WTC11 (cell line): ENCODE measurements at places on chromosomes 13 and 19.
A peak's percentile ranks its signal among the peaks of the same experiment; 100 is the strongest.

GRCh38 chr19:50728084-50728737 is 5.0 kb downstream of the CLEC11A start:
- DNase-seq: peak; percentile 99

- DNase-seq: no peak
These were observed 16.0 kb downstream of the SLC1A5 start for GRCh38 chr19:46772170-46773017.

- DNase-seq: no peak
These were observed 347.9 kb downstream of the FGF9 start for GRCh38 chr13:22018836-22019210.

DNA sequence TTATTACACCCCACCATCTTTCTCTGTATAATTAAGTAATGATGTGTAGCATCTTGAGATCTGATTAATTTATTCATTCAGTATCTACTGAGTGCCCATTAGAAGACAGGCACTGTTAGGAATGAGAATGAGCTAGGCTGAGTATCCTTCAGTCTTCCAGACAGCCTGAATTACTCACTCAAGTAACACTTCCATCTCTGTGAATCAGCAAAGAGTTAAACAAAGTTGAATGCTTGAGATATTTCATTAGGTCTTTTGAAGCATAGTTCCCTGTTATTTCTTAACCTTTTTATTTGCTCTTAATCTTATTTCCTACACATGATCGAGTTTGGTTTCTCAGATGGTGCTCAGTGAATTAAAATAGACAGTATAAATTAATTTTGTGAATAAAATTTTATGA is 413.7 kb downstream of the DCT start:
- no peak for DNase-seq

DNA sequence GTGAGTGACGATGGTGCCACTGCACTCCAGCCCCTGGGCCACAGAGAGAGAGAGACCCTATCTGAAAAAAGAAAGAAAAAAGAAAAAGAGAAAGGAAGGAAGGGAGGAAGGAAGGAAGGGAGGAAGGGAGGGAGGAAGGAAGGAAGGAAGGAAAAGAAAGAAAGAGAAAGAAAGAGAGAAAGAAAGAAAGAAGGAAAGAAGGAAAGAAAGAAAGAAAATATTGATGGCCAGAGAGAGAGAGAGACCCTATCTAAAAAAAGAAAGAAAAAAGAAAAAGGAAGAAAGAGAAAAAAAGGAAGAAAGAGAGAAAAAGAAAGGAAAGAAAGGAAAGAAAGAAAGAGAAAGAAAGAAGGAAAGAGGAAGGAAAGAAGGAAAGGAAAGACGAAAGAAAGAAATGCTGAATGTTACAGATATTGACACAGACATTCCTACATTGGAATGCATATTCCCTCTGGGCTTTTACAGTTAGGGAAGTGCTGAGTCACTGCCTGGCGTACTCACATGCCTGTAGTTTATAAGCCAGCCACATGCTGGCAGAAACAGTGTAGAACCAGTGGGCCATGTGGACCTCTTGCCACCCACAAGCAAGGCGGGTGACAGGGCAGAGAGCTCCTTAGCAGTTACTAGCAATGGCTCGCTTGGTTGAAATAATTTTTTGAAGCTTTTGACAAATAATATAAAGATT is 34.6 kb upstream of the SLC46A3 start:
- peak; percentile 36 for DNase-seq

- no peak for DNase-seq
These were observed 17.3 kb upstream of the CLDN10 start for GRCh38 chr13:95535243-95535642.

- no peak for DNase-seq
These were observed 36.5 kb upstream of the OLFM4 start for GRCh38 chr13:52992110-52992509.

DNA sequence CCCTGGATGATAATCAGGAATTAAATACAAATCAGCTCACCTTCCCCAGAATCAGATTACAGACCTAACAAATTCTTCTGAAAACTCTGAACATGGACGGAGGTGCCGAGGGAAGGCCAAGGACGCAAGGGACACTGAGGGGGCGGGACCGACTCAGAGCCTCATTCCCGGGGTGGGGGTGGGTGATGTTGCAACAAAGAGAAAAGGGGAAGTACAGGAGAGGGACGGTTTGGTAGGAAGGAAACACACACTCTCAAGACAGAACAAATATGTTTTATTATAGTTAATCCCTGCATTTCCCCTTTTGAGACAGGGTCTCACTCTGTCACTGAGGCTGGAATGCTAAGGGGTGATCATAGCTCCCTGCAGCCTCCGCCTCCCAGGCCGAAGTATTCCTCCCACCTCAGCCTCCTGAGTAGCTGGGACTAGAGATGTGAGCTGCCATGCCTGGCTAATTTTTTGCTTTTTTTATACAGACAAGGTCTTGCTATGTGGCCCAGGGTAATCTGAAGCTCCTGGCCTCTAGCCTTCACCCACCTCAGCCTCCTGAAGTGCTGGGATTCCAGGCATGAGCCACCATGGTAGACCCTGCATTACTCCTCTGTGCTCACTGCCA is 786 bp upstream of the LILRA2 start:
- no peak for DNase-seq

DNA sequence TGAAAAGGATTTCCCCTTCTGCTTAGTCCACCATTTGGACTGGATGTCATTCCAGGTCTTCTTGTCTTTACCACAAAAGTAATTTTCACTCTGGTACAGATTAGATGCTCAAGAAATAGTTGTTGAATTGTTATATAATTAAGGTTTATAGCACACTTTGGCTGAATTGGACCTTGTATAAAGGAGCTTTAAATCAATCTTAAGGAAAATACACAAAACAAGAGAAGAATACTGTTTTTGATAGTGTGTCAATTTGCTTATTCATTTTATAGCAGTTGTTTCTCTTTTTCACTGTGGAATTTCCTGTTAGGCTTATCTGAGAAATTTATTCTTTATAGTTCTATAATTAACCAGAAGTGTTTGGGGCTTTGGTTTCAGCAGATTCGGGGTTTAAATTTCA is 62.7 kb upstream of the TDRD3 start:
- DNase-seq: no peak

GRCh38 chr13:50244713-50245574 is 229.7 kb downstream of the KCNRG start:
- no peak for DNase-seq

DNA sequence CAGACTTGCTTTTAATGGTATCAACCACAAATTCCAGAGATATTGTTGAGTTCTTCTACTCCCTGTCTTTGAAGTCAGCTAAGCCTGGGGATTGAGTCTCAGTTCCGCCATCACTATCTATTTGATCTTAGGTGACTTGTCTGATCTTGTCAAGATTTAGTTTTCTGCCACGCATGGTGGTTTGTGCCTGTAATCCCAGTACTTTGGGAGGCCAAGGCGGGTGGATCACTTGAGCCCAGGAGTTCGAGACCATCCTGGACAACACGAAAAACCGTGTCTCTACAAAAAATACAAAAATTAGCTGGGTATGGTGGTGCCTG is 376.9 kb downstream of the FGF9 start:
- DNase-seq: no peak

DNA sequence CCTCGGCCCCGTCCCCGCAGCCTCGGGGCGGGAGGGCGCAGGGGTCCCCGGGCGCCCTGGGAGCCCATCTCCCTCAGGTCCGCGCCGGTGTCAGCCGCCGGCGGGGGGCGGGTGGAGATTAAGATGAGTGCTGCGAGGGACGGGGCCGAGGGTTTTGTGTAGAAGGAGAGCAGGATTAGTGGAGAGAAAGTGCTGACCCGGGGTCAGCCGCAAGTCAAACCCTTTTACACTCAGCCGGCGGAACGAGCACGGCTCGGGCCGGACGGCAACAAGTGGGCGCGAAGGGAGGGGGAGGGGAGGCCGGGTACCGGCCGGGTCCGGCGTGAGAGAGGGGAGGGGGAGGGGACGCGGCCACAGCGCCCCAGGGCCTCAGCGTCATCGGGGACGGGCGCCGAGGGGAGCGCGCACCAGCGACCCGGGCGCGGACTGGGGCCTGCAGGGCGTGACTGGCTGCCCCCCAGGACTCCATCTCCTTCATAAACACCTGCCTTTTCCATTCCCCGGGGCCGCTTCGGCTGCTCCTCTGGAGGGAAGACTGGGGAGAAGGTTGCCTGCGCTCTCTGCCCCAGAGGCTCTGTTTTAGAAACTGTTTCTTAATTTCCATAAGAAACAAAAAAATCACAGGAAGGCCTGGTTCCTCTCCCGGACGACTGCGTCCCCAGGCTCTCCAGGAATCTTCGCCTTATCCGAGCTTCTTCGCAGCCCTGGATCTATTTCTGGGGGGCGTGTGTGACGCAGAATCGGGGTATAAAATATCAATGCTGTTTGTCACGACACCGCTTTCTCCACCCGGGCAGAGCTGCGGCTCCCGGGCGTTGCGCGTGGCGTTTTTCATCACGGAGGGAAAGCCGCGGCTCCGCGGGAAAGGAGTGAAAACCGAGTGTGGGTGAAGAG is 6.5 kb downstream of the SOX1 start:
- DNase-seq: peak; percentile 78
